ENCODE measurements at places on chromosomes 7 and 10. TPM values are rescaled to one million over a fixed set of nuclear protein-coding genes. Genes with fewer than 3 reads are reported as not detected.

Gene OR2A1
- not detected for total RNA-seq

Gene IFIT1
- 31.8 TPM for total RNA-seq

Gene PRKG1
- total RNA-seq: not detected

Gene FOXI2
- total RNA-seq: not detected

- peak; percentile 12 for DNase-seq
Observed at GRCh38 chr7:142859829-142860228, 5.0 kb downstream of the EPHB6 start.
